ENCODE measurements at places on chromosomes 3 and 15.

- no peak for DNase-seq
Observed at GRCh38 chr15:90063770-90064247, 38.5 kb downstream of the IDH2 start.

DNA sequence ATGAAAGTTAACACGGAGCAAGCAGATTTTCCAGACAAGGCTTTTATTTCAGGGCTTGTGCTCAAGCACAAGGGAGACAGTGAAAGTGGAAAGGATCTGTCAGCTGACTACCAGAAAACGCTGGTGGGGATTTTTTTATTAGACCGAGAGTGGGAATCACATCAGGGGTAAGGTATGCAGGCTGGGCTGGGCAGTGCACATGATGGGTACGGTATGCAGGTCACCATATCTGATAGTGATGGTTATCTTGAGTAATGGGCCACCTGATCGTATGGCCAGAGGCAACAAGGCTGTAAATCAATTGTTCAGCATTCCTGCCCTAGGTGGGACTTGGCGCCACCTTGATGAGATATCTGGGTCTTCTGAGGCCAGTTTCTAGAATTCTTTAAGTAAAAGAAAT lies 36.9 kb upstream of the PIAS1 start:
- no peak for DNase-seq

DNA sequence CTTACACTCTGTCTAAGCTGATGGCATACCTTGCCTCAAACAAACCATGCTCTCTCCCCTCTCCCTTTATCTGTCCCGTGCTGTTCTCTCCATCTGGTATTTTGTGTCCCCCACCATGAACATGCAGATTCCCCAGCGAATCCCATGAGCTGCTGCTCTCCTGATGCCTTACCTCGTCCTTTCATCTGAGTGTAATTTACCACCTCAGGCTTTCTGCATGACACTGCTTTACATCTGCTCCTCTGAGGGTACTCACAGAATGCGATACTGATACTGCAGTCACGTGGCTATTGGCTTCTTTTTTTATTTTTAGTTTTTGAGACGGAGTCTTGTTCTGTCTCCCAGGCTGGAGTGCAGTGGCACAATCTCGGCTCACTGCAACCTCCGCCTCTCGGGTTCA lies 341.7 kb downstream of the PTPRG start:
- DNase-seq: no peak

DNA sequence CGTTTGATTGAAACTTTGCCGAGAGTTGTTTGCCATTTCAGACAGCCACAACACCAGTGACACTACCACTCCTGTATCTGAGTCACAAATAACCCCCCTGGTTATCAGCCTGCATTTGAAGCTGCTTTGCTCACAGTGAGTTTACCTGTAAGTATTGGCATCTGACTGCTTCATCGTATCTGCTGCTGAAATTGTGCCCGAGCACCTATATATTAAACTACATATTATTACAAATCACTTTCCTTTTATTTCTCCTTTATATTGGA lies 39.2 kb upstream of the SPSB4 start:
- no peak for DNase-seq

- DNase-seq: no peak
Observed at GRCh38 chr3:115785782-115786181, 162.5 kb downstream of the GAP43 start.

DNA sequence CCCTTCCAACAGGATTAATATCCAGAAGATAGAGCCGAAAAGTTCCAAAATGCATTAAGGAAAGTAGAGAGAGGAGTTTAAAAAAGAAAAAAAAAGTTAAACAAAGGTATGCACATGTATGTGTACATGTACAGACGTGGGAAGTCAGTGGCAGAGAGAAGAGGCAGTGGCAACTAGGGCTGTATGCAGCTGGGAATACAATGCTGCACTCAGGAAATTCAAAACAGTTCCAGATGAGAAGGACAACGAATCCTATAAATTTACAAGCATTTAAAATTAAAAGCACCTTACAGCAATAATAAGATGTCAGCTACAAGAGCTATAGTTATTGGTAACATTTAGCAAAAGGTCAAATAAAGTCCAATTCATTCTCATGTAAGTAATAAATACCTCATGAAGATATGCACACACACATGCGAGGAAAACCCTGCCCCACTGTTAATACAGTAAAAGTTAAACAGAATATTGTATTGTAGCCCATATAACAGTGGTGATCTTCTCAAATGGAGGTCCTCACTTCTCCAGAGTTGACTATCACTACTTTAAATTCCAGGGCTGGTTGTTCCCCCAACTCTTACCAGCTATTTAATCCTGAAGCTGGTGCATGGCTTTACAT lies 18.2 kb downstream of the MRPL3 start:
- DNase-seq: no peak

- DNase-seq: no peak
Observed at GRCh38 chr3:130973406-130973805, 53.2 kb downstream of the ASTE1 start.

DNA sequence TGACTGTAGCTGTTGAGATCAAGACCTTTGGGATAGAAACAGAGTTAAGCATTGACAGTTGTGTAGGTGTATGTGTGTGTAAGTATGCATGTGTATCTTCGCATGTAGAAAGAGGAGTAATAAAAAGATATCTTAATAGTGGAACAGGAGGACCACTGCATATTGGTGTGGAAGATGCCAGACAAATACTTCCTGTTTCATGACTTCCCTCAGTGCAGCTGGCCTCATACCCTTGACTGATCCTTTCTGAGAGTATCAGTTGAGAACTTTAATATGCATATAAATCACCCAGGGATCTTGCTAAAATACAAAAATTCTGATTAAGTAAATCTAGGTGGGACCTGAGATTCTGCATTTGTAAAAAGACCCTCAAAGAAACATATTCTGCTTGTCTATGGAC lies 8.5 kb upstream of the ZBED2 start:
- DNase-seq: no peak

DNA sequence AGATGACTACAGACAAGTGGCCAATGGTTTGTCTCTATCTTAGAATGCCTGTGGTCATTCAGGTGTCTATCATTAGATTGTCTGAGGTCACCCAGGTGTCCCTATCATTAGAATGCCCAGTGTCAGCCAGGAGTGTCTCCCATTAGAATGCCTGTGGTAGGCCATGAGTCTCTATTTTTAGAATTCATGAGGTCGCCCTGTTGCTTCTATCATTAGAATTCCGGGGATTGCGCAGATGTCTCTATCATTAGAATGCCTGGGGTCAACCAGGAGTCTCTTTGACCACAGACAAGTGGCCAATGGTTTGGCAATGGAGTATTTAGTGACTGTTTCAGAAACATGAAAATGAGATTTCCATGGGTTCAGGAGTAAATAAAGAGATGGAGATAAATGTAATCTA lies 7.6 kb downstream of the RTP2 start:
- DNase-seq: no peak

All from RWPE1 (cell line).